ENCODE measurements at places on chromosomes 11 and 22.

- DNase-seq = no peak
These were observed 235.8 kb downstream of the SWAP70 start for GRCh38 chr11:9899676-9900075.

DNA sequence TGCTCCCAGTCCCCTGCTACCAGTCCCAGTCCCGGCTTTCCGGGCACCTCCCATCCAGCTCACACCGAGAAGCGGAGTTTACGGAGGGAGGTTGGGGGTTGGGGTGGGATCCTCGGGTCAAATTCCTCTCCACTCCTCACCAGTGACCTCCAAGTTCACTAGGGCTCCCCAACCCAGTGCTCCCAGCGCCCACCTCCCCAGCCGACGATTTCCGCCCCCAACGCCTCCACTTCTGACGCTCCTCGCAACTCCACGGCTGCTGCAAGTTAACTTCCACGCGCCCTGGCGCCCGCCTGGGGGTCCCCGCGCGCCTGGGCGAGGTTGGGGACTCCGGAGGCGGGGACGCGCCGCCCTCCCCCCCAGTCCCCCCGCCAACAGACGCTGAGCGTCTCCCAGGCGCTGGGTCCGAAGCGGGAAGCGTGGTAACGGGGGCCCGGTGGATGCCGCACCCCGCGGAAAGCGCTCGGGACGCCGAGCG is 526 bp downstream of the TPST2 start:
- no peak for DNase-seq

DNA sequence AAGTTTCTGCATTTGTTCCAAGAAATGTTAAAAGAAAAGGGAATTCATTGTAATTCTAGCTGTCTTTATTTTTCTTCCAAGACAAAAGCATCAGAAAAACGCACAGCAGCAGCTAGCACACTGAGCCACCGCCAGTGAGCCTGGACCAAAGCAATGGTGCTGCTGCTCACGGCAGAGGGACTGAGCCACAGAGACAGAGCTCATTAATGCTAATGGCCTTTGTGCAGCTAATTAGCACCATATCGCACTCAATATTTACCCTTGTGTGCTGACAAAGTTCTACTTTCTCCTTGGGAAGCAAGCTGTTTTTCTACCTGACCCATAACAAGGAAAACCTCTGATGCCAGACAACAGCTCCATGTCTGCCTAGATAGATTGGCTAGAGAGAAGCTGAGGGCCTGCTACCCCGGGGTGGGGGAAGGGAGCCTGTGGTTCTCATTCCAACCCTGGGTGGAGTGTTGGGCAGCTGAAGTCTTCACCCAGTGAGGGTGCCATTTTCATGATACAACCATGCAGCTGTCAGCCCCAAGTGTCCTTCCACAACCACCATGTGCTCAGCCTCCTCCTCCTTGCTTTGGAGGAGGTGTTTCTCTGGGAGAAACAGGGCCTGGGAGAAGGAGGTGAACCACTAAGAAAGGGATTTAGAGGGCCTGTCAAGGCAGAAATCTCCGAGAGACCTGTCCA is 131.1 kb upstream of the NCAM1 start:
- no peak for DNase-seq

DNA sequence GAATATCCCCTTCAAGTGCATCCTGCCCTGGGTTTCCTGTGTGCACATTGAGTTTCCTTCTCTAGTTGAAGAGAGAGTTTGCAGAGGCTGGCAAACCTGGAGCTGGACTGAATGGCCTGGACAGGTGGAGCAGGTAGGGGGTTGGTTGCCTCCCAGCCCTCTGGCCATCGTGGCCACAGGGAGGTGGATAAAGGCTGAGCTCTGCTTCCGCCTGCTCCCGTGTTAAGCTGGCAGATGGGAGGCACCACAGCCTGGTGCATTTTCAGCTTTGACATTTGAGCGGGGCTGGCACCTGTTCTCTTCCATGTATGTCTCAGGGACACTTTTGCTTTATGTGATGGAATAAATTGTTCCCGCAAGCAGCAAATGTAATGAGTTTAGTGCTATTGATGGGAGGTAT is 11.1 kb downstream of the MICAL2 start:
- no peak for DNase-seq

GRCh38 chr11:73366265-73366610 is 10.0 kb upstream of the RELT start:
- DNase-seq = no peak

GRCh38 chr22:36326178-36327161 is 61.3 kb downstream of the MYH9 start:
- no peak for DNase-seq

- DNase-seq = no peak
These were observed 186.8 kb upstream of the CADM1 start for GRCh38 chr11:115691030-115691429.

GRCh38 chr11:44364596-44364995 is 54.7 kb upstream of the ALX4 start:
- no peak for DNase-seq

DNA sequence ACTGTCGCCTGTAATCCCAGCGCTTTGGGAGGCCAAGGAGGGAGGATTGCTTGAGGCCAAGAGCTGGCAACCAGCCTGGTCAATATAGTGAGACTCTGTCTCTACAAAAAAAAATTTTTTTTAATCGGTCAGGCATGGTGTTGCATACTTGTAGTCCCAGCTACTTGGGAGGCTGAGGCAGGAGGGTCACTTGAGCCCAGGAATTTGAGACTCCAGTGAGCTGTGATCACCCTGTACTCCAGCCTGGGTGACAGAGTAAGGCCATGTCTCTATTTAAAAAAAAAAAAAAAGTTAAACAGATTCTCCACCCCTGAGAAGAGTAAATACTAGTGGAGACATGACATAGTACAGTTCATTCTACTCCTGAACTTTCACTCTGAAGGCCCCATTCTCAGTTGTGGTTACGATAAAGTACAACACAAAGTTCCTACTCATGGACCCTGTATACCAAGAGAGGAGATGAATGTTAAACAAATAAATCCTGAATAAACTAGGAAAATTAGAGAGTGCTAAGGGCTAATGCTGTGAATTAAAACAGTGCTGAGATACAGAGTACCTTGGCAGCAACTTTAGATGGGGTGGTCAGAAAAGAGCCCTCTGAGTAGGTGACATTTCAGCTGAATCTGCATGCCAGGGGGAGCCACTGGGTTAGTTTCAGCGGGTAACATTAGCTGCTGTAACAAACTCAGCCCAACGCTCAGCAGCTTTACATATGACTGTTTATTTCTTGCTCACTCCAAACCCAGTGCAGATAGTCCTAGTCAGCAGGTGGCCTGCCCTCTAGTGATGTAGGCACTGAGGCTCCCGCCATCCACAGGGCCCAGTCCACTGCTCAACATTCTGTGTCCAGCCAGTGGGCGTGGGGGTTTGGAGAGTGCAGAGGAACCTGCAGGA is 75.1 kb downstream of the DBX1 start:
- no peak for DNase-seq

GRCh38 chr11:116272181-116272789 is 500.5 kb downstream of the BUD13 start:
- DNase-seq = no peak

- DNase-seq = no peak
These were observed 218.8 kb downstream of the HIPK3 start for GRCh38 chr11:33475993-33476392.

DNA sequence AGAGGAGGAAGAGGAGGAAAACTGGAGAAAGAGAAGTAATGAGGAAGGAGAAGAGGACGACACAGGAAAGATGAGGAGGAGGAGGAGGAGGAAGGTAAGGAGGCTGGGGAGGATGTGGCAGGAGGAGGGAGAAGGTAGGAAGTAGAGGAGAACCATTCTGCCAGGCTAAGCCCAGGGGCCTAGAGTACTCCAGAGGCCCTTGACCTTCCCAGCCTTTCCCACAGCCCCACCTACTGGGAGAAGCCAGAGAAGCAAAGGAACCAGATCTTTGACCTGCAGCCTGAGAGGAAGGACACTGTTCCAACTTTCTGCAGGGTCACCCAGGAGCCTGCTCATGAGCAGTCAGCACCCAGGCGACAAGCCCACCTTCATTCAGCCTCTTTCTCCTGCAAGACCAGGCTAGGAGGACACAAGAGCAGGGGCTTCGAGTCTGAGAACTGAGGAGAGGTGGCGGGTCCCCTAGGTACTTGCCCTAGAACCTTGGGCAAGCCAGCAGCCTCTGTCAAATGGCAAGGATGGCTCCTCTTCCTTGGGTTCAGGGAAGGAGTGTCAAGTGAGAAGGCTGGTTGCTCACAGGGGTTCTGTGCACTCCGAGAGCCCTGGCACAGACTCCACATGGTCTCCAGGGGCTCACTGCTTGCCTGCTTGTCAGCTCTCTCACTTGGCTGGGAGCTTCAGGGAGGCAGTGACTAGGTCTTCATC is 27.9 kb upstream of the OAF start:
- no peak for DNase-seq

DNA sequence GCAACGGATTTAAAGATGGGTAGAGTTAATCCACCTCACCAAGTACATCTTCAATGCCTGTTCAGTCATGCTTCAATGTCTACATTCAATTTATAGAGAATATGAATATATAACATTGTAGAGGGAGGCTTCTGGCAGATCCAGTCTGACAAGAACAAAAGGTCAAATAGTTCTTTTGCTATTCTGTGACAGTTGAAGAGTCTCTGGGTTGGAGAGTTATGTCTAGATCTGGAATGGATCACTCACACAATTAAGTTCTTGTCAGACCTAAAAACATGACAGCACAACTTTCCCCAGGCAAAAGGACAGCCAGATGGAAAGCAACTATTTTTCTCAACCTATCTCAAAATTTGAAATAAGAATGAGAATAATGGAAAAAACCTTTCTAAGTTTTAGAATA is 15.3 kb upstream of the GAB2 start:
- no peak for DNase-seq

DNA sequence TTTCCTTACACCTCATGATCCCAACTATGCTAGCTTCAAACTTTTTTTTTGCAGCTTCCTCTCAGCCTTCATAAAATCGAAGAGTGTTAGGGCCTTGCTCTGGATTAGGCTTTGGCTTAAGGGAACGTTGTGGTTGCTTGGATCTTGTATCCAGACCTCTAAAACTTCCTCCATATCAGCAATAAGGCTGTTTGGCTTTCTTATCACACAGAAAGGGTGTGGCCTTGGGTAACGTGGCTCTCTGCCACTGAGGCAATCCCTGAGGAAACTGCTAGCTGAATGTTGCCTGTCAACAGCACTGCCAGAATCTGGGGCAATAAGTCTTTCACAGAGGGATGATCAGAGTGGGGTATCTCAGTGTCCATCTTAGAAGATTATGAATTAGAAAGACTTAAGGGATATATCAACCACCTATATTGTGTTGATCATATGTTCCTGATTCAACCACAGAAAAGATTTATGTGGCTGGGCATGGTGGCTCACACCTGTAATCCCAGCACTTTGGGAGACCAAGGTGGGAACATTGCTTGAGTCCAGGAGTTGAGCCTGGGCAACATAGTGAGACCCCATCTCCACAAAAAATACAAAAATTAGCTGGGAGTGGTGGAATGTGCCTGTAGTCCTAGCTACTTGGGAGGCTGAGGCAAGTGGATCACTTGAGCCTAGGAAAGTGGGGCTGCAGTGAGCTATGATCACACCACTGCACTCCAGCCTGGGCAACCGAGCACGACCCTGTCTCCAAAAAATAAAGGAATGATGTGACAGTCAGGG is 12.5 kb upstream of the CUL5 start:
- no peak for DNase-seq

- DNase-seq = no peak
These were observed 4.2 kb upstream of the CSDC2 start for GRCh38 chr22:41556561-41556960.

GRCh38 chr11:57157624-57158023 is 24.1 kb upstream of the LRRC55 start:
- DNase-seq = no peak

DNA sequence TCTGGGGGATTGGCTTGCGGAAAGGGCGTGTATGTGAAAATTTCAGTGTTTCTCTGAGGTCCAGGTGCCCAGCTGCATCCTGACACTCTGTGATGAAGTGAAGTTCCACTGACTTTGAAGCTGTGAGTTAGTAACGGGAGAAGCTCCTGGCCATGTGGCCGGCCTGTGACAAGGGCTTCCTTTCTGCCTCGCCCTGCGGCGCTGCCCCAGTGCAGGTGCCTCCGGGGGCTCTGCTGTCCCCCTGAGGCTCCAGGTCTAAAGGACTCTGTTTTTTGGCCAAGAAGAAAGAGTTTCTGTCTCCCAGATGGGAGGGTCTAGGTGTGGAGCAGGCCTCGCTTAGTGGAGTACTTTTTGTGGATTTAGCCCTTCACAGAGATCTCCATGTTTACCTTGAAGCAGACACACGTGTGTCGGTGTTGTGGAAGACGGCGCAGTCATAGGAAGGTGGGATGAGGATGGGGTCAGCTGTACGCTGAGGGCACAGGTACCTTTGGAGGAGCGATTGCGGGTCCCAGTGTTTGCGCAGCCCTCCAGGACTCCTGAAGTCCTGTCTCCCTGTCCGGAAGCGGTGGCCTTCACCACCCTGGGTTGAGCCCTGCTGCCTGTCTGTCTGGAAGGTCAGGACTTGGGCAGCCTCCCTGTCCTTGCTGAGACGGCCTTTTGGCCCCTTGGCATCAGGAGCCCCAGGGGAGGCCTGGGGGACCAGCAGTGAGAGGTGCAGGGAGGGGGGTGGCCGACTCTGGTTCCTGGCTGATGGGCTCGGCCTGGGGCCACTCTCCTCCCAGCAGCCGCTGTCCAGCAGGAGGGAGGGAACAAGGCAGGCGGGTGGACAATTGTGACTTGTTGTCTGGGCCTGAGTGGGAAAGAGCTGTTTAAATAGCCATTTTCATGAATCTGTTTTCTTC is 1249.3 kb downstream of the BRD1 start:
- DNase-seq = no peak

DNA sequence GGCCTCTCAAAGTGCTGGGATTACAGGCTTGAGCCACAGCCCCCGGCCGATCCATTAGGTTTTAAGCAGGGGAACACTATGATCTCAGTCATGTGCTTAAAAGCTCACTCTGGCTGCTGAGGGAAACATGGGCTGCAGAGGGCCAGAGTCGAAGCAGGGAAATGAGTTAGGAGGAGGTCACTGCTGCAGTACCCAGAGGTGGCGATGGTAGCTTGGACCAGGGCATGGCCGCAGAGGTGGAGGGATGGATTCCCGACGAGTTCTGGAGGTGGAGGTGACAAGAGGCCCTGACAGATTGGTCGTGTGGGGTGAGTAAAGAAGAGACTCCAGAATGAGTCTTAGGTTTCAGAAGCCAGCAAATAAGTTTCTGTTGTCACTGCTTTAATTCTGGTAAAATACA is 54.4 kb upstream of the INCENP start:
- no peak for DNase-seq

- no peak for DNase-seq
These were observed 162.8 kb downstream of the ARHGAP42 start for GRCh38 chr11:100849901-100850235.

- no peak for DNase-seq
These were observed 32.5 kb upstream of the IZUMO1R start for GRCh38 chr11:94271885-94272372.

DNA sequence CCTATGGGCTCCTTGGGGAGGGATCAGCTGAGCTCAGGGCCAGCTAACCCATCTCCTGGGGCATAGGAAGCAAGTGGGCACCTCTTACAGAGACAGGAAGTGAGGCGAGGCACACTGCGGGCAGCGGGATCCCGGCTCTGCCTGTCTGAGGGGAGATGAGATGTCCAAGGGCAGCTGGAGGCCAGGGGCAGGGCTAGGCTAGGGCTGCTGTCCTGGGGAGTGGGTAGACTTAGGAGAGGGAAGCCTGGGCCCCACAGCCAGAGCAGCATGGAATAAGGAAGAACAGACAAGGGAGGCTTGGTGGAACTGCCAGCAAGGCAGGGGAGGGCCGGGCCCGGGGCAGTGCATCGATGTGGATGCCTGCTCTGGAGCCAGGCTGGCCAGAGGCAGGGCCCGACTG is 76.3 kb downstream of the MORC2 start:
- DNase-seq = no peak

- DNase-seq = no peak
These were observed 69.4 kb downstream of the RBFOX2 start for GRCh38 chr22:35959121-35959800.
